AG09319 (cell line): ENCODE measurements at places on chromosomes 1 and 21.
A peak's percentile ranks its signal among the peaks of the same experiment; 100 is the strongest.

- DNase-seq = no peak
These were observed 1.1 kb downstream of the CTPS1 start for GRCh38 chr1:40980453-40981121.

GRCh38 chr1:239140968-239141367 is 245.4 kb upstream of the CHRM3 start:
- DNase-seq = no peak

DNA sequence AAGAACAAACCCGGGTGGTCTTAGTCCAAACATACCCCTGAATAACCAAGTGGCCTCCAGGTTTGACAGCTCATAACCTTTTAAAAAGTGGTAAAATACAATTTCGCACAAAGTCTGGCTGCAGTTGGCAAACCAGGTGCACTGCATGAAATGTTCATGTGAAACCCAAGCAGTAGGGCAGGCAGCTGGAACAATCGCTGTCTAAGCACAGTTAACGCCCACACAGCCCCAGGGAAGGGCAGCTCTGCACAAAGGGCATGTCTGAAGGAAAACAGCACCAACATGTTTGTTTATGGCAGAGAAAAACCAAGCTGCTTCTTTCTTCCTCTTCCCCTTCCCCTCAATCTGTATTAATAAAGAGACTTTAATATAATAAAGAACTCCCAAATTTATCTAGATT is 49.5 kb downstream of the KIAA1614 start:
- DNase-seq = no peak

DNA sequence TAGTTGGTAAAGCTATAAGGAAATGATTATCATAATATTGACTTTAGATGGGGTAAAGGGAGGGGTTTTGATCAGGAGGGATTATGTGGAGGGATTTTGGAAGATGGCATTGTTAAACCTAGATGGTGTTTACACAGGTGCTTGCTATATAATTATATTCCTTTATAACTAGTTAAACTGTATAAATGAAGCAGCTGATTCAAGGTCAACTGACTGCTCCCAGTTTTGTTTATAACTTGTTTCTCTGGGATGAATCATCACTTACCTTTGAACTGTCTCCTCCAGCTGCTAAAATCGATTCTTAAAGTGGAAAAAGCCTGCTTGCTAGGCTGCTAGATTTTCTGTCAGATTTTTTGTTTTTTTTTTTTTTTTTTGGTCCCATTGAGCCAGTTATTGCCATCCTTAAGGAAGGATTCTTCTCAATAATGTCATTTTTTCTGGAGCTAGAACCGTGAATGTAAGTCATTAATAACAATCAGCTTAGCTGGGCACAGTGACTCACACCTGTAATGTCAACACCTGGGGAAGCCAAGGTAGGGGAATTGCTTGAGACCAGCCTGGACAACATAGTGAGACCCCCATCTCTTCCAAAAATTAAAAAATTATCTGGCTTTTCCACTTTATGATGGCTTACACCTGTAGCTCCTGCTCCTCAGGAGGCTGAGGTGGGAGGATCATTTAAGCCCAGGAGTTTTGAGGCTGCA is 153.2 kb downstream of the PIK3R3 start:
- no peak for DNase-seq

DNA sequence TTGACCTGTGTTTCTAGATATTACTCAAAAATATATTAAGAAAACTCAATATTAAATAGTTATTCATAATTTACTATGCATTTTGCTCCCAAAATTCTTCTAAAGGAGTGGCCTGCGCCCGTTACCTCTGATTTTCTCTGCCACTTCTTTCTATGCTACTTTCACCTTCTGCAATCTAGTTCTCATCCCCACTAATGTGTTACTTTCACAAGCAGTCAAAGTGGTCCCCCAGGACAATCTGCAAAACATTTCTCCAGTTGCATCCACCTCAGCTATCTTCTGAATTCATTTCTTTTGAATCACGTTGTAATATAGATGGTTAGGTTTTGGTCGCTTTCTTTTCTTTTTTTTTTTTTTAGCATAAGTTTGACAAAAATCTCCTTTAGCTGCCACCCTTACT is 13.4 kb downstream of the INSL5 start:
- no peak for DNase-seq

DNA sequence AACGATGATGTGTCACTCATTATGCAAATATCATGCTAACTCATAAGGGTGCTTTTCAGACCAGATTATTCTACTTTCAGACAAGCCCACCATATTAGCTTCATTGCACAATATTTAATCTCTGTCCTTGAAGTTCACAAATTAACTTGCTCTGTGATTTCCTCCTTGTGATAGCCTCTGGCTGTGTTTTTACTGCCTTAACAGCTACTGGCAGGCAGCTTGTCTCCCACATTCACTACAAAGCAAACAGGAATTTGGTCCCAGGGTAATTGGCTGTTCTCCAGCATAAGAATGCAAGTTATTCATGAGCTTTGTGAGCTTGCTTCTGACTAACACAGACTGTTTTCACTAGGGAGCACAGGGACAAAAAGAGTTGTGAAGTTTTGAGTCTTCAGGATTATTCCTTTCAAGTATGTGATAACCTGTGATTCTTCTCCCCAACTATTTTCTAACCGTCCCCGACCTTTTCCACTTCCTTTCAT is 87.9 kb upstream of the HMCN1 start:
- peak; percentile 87 for DNase-seq

GRCh38 chr1:100643471-100644196 is 75.9 kb upstream of the VCAM1 start:
- DNase-seq = no peak

GRCh38 chr1:152505083-152505482 is 5.5 kb upstream of the LCE5A start:
- no peak for DNase-seq

DNA sequence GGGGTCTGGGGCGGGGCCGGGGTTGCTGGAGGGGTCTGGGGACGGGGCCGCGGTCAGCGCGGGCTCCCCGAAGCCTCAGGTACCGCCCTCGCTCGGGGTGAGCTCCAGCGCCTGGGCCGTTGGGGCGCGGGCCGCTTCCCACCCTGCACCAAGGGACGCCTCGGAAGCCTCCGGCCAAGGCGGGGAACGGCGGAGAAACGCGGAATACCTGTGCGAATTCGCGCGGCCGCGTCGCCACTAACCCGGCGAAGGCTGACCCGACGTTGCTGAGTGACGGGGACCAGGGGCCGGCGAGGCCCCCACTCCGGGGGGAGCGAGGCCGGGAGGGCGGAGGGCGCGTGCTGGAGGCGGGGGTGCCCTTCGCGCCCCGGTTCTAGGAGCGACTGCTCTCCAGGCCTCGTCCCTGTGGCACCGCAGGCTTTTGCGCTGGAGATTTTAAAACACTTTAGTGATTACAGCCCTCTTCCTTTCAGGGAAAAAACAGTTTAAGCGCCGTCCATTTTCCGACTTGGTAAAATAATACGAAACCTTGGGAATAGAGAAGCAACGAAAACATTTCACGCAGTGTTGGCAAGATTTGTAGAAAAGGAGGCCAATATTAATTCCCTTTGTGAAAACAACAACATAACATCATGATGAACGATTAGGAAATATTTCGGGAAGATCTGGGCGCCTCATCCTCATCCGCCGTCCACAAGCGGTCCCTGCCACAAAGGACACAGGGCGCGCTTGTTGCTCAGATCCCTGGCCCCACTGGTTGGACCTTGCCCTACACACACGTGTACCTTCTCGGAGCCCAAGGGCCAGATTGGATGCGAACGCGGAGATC is 971 bp upstream of the GNG4 start:
- DNase-seq = no peak

DNA sequence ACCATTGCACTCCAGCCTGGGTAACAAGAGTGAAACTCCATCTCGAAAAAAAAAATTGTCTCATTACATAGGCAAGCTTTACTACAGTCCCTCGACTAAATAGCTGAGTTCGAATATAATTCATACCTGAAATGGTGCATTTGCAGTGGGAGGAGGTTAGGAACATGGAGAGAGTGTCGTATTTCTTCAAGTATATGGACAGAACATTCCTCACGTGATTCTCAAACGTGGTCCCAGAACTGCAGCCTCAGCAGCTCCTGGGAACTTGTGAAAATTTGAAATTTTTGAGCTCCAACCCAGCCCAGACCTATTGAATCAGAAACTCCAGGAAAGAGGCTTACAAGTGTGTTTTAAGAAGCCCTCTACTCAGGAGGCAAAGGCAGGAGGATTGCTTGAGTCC is 7.2 kb downstream of the CDA start:
- no peak for DNase-seq

GRCh38 chr1:151898519-151898991 is 10.8 kb downstream of the THEM4 start:
- no peak for DNase-seq

DNA sequence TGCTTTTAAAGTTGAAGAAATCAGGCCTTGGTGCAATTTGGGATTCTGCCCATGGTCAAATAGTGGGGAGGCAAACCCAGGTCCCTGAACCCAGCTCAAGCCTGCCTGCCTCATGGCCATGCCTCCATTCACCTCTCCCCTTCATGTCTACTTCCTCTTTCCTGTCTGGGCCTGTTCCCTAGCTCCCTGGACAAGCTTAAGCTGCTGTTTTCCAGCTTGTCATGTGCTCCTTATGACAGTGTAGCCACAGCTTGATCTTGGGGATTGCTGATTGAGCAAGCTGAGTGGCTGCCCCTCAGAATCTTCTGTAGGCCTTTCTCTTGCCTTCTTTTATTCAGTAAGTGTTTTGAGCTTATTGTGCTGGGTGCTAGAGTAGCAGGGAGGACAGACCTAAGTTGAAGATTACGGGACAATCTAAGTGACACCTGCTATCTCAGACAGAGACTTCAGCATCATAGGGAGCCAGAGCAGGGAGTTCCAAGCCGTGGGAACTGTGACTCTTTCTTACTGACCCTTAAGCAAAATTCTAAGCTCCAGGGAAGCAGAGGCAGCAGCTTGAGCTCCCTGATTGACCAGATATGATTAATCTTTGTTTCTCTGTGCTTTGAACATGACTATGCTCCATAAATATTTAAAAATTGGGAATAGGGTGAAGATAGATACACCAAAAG is 520 bp upstream of the MR1 start:
- DNase-seq = no peak

GRCh38 chr1:93816970-93817678 is 61.9 kb downstream of the DNTTIP2 start:
- DNase-seq = no peak

- DNase-seq = no peak
These were observed 125.8 kb downstream of the SLC45A1 start for GRCh38 chr1:8443558-8444194.

GRCh38 chr1:14755518-14756252 is 157.2 kb downstream of the KAZN start:
- DNase-seq = no peak

DNA sequence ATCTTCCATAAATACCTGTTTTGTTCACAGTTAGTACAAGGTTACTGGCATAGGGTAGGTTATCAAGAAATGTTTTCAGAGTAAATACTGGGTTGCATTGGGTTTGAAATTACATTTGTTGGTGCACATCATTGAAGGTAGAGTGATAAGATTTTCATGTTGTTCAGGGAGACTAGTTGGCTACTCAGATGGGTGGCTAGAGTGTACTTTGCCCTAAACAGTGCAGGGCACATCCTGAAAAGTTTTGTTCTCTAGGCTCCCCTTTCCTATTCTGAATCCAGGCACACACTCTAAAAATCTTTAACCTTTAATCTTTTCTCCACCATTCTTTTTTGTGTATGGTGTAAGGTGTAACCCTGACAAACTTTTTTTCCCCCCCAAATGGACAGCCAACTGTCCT is 18.0 kb downstream of the POU2F1 start:
- DNase-seq = no peak

DNA sequence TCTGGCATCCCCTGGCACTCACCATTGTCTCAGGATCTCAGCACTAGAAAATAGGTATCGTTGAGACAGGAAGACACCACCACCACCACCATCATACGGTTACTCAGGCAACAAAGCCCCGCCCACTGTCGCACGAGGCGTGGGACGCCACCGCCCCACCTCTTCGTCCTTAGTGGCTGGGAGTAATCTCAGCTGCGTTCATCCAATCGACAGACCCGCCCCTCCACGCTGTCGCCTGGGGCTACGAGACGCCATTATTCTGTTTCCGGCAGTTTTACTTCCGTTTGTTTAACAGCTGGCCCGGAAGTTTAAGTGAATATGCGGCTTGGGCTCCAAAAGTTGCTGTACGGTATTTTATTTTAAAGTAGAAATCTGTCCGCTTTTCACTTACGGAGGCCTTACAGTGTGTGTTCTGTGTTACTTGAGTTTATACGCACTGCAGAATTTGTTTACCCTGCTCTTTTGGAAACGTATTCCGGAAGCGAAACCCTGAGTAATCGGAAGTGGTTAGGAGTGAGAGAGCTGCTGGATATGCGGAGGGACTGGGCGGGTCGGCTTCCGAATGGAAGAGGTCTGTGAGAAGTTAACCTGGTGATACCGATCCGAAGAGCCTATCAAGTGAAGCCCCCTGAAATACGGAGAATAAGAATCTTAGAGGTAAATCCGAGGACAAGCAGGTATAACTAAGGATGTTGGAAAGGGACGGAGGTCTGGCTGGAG is at the start of the genes BLZF1 and NME7:
BLZF1 (plus strand) TSS at position 510 of the 720 bp plus-strand sequence. CDS start 1,328 bp downstream, outside the sequence.
NME7 (minus strand) TSS at position 112 of the 720 bp plus-strand sequence; CDS start at position 25, 87 bp downstream.
- peak; percentile 85 for DNase-seq

DNA sequence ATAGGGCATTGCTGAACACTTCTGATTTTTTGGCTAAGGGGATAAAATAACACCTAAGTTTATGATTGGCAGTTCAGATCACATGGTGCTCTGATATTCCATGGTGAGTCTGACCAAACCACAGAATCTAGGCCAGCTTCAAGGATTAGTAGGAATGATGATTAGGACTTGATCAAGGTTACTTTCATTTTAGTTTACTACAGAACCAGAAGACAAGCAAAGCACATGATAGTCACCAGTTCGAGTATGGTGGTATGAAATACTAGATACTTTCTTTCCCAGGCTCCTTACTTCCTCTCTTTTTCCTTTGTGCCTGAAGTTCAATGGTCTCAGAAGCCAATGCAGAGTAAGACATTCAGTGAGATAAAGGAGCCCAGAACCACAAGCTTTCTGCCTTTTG is 26.6 kb downstream of the S100A10 start:
- DNase-seq = no peak

DNA sequence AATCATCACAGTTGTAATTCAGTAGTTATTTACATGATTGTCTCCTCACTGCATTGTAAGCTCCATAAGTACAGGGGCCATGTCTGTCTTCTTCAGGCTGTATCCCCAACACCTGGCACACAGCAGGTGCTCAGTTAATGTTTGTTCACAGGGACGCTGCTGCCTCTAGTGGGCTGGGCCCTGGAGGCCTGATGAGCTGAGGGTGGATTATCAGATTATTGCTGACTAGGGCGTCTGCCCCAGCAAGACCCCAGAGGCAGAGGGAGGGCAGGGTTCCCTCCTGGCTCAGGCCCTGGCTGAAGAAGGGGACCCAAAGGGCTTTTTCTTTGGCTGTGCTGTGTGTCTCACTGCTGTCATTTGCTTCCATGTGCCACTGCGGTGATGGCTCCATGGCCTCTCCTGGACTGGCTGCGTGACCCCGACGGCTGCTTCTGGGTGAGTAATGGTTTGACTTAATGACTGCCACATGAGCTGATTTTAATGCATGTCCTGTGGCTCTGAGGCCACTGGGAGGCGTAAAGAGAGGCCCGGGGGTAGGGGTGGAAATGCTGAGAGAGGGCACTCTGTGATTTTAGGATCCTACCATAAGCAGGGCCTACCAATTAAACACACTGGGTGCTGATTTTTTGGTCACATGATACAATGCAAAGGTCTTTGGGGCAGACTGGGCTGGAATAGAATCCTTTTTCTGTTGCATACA is 20.8 kb upstream of the EPB41 start:
- DNase-seq = peak; percentile 36
